ENCODE measurements at places on chromosomes 7 and 10. TPM values are rescaled to one million over a fixed set of nuclear protein-coding genes. Genes with fewer than 3 reads are reported as not detected.

The MEPCE gene
- 49.8 TPM for total RNA-seq

The ABLIM1 gene
- 35.8 TPM for total RNA-seq

The NACAD gene
- 7.2 TPM for total RNA-seq

The PAX4 gene
- not detected for total RNA-seq

DNA sequence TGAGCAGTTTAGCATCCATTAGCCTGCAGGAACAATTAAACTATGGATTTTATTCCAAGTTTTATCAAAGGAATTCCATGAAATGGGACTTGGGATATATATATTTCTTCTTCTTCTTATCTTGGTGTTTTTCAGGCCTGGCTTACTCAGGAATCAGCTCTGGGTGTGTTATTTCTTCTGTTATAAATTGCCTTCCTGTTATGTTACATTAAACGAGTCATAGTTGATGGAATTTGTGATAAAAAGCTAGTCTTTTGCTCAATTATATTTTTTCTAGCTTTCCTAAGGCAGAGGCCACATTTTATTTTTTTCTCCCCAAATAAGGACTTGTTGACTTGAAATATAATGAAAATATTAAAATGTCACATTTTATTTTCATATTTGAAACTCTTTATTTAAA is 141.3 kb downstream of the EPC1 start:
- no peak for DNase-seq

- no peak for DNase-seq
These were observed 8.8 kb upstream of the FZD8 start for GRCh38 chr10:35650894-35651293.

DNA sequence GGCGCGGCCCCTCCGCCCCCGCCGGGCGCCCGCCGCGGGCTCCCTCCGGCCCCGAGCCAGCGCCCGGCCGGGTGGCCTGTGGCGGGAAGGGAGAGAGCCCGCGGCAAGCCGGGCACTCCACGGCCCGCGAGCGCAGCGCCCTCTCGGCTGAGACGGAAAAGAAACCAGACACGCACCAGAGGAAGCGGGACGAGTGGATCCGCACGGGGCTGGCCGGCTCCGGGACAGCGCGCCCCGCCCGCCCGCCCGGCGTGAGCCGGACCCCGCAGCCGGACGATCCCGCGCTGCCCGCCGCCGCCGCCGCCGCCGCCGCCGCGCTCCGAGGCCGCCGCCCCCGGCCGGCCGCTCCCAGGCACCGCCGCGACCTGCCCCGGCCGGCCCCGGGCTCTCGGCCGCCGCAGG is 300 bp downstream of the ARHGAP21 start:
- no peak for DNase-seq

GRCh38 chr7:94605031-94605430 is 50.9 kb downstream of the SGCE start:
- DNase-seq = no peak

DNA sequence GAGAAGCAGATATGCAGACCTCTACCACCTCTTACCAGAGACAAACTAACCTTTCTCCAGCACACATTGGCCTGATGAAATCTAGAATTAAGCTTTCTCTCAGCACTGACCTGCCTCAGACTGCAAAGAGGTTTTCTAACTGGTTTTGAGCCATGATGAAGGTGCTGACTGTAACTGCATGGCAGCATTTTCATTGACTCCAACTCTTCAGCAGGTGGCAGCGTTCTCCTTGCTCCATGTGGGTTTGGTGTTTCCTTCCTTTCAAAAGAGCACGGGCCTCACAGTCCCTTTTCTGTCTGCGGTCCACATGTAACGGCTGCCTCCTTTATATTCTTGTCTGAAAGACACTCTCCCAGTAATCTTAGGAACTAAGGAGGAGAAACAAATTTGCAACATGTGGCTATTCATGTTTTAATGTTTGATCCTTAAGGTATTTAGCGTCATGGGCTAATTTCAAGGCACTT is 12.6 kb downstream of the KLLN start:
- DNase-seq = peak; percentile 13

DNA sequence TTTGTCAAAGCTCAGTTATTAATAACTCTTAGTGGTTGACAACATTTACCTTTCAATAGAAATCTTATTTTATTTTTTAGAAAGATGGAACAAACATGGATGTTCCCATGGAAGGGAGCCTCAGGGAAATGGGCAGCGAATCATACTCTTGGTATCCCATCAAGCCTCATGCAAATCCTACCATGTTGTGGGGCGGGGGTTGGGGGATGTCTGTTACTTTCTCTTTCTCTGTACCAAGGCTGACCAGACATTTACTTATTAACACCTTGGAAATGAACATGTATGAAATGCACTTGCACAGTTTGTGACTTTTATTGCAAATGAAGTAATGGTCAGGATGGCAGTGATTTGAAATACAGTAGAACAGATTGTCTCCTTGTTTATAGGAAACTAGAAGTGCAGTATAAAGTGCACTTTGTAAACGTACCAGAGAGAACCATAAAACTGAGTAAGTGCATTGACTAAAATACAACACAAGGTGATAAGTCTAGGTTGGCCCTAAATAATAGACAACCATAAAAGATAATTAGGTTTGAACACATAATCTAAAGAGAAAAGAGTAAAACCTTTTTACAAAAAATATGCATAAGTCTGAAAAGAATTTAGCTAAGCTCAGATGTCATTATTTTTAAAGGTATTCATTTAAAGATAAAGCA is 32.4 kb downstream of the SEMA3D start:
- DNase-seq = no peak

GRCh38 chr10:127737563-127738511 is 852 bp downstream of the FOXI2 start:
- DNase-seq = peak; percentile 4

GRCh38 chr7:150952331-150953050 is 25.6 kb downstream of the KCNH2 start:
- no peak for DNase-seq

DNA sequence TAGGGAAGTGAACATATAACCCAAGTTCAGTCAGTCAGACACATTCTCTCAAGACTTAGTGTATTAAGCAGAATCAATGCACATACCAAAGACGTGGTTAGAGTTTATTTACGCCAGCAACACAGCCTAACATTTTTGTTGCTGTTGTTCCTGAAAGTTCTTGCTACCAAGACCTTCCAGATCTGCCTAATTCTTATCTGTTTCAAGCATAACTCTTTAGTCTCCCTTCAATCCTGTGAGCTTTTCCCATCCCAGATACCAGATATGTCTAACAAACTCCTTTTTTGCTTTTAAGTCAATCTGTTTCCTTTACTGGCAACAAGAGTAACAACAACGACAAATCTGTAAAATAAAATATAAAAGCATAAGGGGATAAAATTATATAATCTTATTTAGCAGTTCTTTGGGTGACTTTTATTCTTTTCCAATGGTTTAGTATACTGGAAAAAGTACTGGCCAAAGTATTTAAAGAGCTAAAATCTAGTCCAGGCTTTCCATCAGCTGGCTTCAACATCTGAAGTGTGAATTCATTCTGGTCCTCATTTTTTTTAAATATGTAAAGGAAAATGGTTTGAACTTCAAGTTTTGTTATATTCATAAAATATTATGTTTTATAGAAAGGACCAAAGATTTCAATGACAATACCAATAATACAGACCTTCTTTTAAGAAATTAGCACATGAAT is 193.8 kb downstream of the IMMP2L start:
- no peak for DNase-seq

- no peak for DNase-seq
These were observed 20.0 kb downstream of the TWIST1 start for GRCh38 chr7:19097165-19098055.

GRCh38 chr10:62335326-62335725 is 38.8 kb upstream of the ZNF365 start:
- no peak for DNase-seq

DNA sequence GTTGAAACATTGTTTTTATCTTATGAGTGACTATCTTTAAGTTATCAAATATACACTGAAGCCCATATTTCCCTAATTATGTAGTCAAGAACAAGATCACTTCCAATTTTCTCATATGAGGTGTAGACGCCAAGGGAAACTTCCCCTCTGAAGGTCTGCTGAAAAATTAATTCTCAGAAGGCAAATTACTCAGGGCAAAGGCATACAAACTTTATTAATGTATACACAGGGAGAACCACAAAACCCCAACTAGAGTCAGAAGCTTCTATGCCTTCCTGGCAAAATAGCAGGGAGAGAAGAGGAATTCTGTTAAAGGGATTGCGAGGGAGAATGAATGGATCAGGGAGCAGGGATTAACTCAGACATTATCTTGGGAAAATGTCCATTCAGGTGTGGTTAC is 83.4 kb downstream of the DOCK4 start:
- DNase-seq = no peak

DNA sequence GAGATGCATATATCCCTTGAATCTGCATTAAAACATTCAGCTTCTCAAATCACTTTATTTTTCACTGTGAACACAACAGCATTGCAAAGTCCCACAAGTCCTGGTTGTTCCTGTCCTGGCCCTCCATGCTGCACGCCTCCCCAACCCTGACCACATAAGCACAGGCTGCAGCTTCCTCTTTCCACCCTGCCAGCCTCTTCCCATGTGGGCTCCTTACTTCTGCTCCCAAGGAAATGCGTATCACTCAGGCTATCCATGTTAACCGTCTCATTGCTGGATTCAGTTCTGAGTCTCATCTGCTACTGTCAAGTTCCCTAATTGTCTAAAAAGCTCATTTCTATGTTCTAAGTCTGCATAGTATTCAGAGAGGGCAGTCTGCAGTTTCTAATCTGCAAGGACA is 89.7 kb upstream of the ZPBP start:
- DNase-seq = no peak

GRCh38 chr7:22270371-22270770 is 86.6 kb downstream of the RAPGEF5 start:
- no peak for DNase-seq
